ENCODE measurements at places on chromosomes 4 and X. TPM values are rescaled to one million over a fixed set of nuclear protein-coding genes. Genes with fewer than 3 reads are reported as not detected.

Gene SSX4
- total RNA-seq = not detected

Gene CCNA2
- 5.3 TPM for total RNA-seq

Gene SSX2
- total RNA-seq = not detected

Gene SHROOM2
- under 0.01 TPM for total RNA-seq

Gene CENPC
- total RNA-seq = 9.1 TPM

Gene AP1S2
- total RNA-seq = 38.3 TPM

Gene C1QTNF7
- total RNA-seq = 1.0 TPM

Gene KCNE5
- total RNA-seq = 0.74 TPM

Gene FHL1
- 12.9 TPM for total RNA-seq

Gene TAF7L
- total RNA-seq = 0.43 TPM

Gene RHOH
- total RNA-seq = 0.09 TPM

Gene UGT2B15
- total RNA-seq = not detected

Gene CYP2U1
- 11.2 TPM for total RNA-seq
